Fibroblast of skin of right biceps (primary cell): ENCODE measurements at places on chromosomes 12 and 14.
A peak's percentile ranks its signal among the peaks of the same experiment; 100 is the strongest.

- no peak for DNase-seq
Observed at GRCh38 chr14:61435563-61436337, 114.4 kb downstream of the PRKCH start.

DNA sequence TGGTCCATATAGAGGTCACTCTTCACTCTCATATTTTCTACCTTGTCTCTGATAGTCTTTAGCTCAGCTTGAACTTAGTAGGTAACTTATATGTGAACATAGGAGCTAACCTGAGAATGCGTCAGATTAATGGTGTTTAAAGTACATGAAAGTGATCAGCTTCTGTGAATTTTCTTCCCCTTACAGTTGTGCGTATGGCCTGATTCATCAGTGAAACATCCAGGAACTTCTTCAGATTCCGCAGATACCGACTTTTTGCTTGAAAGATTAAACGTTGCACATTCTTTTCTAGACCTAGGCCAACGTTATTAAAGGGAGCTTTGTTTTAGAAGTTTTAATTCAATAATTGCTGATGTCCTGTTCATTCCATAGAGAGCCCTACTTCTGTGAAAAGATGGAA lies 1945.1 kb upstream of the SEL1L start:
- DNase-seq = peak; percentile 48

GRCh38 chr14:24613747-24614146 lies 4.3 kb upstream of the GZMH start:
- no peak for DNase-seq

- DNase-seq = peak; percentile 74
Observed at GRCh38 chr14:55092341-55092740, 36.7 kb upstream of the LGALS3 start.

DNA sequence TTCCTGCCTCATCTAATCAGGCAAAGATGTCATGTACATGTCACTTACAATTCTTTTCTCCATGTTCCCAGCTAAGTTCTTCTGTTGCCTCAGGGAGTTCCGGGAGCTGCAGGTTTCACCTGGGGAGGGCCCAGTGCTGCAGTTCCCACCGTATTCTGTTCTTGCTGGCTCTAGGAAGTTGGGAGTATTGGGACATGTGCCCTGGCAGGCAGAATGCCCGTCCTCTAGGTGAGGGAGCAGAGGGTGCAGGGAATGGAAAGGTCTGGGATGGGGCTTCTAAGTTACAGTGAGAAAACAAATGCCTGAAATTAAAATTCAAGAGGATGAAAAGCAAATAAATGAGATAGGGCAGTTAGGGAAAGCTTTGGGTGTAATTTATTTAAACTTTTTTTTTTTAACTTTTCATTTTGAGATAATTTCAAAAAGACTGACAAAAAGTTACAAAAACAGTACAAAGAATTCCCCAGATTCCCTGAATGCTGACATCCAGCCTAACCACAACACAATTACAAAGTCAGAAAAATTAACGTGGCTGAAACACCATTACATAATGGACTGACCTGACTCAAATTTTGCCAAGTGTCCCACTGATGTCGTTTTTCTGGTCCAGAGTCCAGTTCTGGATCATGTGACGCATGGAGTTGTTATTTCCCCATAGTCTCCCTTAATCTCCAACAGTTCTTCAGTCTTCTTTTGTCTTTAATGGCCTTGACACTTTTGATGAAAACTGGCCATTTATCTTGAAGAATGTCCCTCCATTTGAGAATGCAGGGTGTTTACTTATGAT lies 187.2 kb upstream of the MYL2 start:
- DNase-seq = no peak

DNA sequence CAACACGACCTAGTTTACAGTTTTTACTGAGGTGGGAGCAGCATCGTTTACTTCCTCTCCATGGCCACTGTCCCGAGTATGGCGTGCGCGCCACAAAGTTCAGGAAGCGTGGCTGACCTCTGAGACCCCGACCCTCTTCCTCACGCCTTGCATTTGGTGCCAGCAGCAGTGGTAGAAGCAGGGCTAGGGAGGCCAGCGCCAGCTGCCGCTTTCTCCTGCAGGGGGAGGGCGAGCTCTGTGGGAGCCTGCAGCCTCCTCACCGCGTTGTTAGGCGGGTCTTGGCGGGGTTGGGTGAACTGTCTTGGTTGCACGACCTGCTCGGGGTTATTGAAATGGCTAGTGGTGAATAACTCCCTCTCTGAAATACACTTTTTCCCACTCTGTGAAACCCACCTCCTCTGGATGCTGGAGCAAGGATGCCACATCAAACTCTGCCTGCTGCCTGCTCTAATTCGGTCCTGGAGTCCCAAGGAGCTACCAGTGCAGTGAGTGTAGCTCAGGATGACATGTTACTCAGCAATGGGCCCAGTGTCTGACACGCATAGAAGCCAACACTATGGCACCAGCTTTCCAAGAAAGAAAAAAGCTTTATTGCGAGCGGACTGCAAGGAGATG lies 22.3 kb upstream of the TDRD9 start:
- no peak for DNase-seq

DNA sequence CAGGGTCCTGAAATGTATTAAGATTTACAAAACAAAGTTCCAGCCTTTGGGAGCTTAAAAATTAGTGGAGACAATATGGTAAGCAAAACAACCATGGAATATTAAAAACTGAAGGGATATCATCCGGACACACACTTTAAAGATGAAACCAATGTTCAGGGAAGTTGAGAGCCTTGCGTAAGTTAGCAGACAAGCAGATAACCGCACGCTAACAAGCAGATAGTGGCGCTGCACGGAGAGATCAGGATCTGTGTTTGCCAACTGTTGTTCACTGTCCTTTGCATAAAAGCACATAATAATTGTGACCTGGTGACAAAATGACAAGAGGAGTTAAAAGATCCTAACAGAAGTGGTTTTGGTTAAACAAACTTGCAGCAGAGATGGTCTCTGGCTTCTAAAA lies 14.3 kb upstream of the TMEM229B start:
- no peak for DNase-seq

DNA sequence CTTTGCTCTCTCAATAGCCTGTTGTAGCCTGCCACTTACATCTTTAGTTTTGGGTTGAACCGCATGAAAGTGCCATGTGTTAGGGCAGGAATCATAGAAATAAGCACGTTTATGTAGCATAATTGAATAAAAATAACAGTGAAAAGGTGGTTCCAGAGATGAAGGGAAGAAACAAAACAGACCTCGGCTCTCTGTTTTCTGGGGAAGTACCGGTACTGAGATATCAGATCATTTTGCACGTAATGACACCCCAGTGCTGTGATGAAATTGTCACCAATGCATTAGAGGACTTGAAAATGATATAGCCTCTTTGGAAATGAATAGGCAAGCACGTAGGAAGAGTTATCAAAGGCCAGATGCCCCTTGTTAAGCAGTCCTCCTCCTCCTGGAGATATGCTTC lies 42.5 kb upstream of the DLK1 start:
- no peak for DNase-seq

GRCh38 chr12:62170241-62170640 lies 90.0 kb upstream of the USP15 start:
- DNase-seq = no peak

- DNase-seq = peak; percentile 92
Observed at GRCh38 chr12:10182354-10183049, 3.7 kb downstream of the TMEM52B start.

DNA sequence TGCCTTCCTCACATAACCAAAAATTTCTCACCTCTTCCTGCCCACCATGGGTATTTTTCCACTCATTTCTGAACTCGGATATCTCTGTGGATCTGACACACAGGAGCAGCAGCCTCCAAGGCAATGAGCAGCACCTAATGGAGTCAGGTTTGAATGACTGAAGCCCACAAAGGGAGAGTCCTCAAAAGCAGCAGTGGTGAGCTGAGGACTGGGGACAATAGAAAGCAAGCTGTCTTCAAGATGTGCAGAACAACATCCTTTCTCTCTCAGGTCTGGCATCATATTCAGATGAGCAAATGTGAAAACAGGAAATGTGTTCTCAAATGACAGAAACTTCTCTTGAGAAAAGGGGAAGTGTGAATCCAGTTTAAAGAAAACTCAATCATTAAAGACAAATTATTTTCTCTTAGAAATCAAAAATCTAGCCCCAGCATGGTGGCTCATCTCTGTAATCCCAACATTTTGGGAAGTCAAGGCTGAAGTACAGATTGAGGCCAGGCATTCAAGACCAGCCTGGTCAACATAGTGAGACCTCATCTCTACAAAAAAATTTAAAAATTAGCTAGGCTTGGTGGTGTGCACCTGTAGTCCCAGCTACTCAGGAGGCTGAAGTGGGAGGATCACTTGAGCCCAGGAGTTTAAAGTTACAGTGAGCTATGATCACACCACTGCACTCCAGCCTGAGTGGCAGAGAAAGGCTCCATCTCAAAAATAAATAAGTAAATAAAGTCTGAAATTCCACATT lies 54.2 kb downstream of the C12orf42 start:
- no peak for DNase-seq

DNA sequence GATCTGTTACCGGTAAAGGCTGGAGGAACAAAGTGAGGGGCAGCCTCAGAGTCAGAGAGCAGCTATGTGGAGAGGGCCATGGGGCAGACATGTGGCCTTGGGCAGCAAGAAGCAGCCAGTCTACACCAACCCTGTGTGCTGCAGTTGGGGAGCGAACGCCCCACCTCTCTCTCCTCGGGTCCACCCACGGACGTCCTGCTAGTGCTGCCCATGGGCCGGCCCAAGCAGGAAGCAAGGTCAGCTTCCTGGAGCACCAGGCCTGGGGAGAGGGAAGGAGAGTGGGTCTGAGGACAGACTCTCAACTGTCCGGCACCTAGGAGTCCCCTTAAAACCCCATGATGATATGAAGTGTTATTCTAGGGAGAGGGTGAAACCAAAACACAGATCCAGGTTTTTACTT lies 254.8 kb upstream of the FKBP4 start:
- no peak for DNase-seq

DNA sequence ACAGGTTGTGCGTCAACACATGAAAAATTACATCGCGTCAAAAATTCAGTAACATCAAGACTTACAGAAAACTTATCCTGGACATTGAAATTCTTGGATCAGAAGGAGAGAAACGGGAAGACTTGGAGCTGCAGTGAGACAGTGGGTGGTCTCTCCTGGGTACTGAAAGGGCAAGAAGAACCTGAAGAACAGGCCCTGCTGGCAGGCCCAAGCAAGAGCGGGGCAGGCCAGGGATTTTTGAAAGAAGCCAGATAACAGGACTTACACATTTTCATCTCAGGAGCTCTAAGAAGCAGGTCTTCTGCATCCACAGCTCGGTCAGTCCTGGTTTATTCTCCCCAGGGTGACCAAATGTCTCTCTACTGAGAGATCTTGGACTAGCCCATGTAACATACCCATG lies 466.5 kb upstream of the SOX5 start:
- no peak for DNase-seq

GRCh38 chr12:115407036-115407435 lies 723.1 kb upstream of the TBX3 start:
- no peak for DNase-seq

DNA sequence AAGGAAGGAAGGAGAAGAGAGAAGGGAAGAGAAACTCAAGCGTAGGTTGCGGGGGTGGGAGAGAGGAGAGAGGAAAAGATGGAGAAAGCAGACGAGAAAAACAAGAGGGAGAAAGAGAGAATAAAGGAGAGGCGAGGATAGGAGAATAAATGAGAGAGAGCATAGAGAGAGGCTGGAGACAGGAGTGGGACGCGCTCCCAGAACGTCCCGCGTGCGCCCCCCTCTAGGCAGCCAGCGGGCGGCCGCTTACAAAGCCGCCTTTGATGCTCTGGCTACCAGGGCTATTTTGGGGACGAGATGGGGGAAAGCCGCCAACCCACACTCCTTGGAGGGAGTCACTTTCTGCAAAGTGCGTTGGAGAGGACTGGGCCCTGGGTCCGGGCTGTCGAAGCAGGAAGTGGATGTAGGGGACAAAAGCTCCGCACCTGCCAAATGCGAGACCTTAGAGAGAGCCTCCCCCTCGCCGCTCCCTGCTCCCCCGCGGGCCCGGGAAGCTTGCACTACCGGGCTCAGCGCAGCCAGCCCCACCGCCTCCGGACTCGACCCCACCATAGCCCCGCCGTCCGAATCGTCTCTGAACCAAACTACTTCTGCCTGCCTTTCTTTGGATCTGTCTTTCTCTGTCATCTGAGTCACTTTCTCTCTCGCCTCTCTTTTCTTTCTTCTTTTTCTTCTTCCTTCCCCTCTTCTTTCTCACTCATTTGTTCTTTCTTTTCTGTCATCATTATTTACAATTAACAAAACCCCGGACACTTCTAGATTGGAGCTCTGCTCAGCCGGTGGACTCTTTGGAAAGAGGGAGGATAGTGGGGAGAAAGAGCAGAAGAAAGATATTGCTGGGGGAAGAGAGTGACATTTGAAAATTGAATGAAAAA lies 8.0 kb downstream of the ASCL1 start:
- DNase-seq = no peak

GRCh38 chr12:109995361-109995685 lies 845 bp downstream of the GIT2 start:
- DNase-seq = no peak

- peak; percentile 80 for DNase-seq
Observed at GRCh38 chr12:76037130-76038103, 5.8 kb upstream of the PHLDA1 start.

- peak; percentile 79 for DNase-seq
Observed at GRCh38 chr12:95201056-95201670, 16.1 kb downstream of the FGD6 start.

- no peak for DNase-seq
Observed at GRCh38 chr14:34691206-34691605, 23.2 kb downstream of the CFL2 start.

GRCh38 chr12:42677461-42677860 lies 87.9 kb upstream of the PRICKLE1 start:
- DNase-seq = no peak

DNA sequence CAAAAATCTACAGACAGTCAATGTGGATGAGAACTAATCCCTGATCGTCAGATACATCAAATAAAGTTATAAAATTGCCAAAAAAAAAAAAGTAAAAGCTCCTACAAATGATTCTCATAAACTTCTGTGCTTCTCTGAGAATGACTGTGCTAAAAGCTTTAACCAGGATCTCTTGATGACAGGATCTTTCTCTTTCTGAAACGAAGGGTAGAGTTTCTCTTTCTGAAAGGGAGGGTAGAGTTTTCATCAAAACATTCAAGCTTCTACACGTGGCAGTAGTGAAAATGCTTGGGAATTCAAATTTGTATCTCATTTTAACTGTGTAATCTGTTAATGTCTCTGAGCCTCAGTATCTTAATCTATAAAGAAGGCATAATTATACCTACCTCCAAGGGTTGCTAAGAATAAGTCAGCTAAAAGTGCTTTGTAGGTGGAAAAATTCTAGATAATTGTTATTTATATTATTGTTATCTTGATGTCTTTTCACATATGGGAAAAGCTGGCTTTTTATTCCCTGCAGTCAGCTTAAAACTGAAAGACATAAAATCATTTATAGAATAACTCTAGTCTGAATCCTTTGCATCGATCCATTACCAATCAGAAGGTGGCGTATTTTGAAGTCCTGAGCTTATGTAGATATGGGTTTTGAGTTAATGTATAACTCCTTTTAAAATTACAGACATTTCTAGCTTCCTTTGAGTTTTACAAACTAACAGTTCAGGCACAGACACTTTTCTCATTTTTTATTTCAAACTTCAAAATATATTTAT lies 157.4 kb downstream of the DACT1 start:
- DNase-seq = no peak
